ENCODE measurements at places on chromosomes 7 and 10.

GRCh38 chr7:4703532-4703931 is 21.4 kb downstream of the FOXK1 start:
- no peak overlapping the region for H3K27ac ChIP-seq
- no peak for DNase-seq
- no peaks in the 10 kb centered on the region for H3K36me3 ChIP-seq
- peaks cover 14% of the 10 kb centered on the region for H3K27me3 ChIP-seq

GRCh38 chr7:29272057-29272456 is 77.5 kb downstream of the CHN2 start:
- H3K4me3 ChIP-seq, result no peak overlapping the region
- peaks cover 8% of the 10 kb centered on the region for H3K4me1 ChIP-seq
- H3K27ac ChIP-seq, result no peak overlapping the region
- no peaks in the 10 kb centered on the region for H3K27me3 ChIP-seq
- H3K36me3 ChIP-seq, result no peaks in the 10 kb centered on the region

- H3K27ac ChIP-seq, result no peak within 1 kb of the TSS
- DNase-seq, result peak; percentile 27
- H3K36me3 ChIP-seq, result no peaks in the 10 kb centered on the region
These were observed at the start of gene SLC16A12 for GRCh38 chr10:89535171-89536012. Gene SLC16A12 (minus strand): TSS chr10:89535594. CDS start chr10:89462578, 73,016 bp downstream.

GRCh38 chr7:93799750-93800357 is 90.7 kb downstream of the TFPI2 start:
- no peak overlapping the region for H3K27ac ChIP-seq
- no peak for DNase-seq
- no peaks in the 10 kb centered on the region for H3K27me3 ChIP-seq
- H3K4me3 ChIP-seq, result no peak overlapping the region
- no peaks in the 10 kb centered on the region for H3K36me3 ChIP-seq
- no peaks in the 10 kb centered on the region for H3K4me1 ChIP-seq

DNA sequence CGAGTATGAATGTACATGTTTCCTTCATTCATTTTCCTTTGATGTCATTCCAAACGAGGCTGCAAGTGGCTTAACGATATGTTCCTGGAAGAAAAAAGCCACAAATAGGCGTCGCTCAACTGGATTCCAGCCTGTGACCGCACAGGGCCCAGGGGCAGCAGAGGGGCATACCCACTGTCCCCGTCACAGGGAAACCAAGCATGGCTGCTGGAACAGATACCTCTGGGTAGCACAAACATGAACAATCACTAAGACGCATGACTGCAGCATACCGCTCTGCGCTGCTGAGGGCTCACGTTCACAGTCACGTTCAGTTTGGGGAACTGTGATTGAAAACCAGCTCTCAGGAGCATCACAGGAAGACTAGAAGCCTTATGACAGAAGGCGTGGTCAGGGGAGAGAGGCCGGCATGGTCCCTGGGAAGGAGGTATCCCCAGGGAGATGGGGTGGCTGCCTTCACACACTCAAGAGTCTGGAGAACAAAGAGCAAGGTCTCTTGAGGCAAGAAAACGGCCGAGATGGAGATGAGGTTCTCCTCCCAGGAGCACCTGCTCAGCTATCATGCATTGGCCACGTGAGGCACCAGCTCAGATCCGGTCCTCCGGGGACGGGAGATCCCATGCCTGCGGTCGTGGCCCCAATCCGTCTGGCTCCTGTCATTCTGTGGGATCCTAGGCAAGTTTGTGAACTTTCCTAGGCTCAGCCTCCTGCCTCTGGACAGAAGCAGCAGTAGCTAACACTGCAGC is 213.6 kb downstream of the DIP2C start:
- H3K4me1 ChIP-seq, result no peaks in the 10 kb centered on the region
- no peaks in the 10 kb centered on the region for H3K36me3 ChIP-seq
- DNase-seq, result no peak
- H3K27ac ChIP-seq, result no peak overlapping the region

GRCh38 chr7:54880326-54880989 is 121.4 kb upstream of the SEC61G start:
- DNase-seq, result no peak
- H3K4me1 ChIP-seq, result peaks cover 3% of the 10 kb centered on the region
- no peak overlapping the region for H3K27ac ChIP-seq
- no peaks in the 10 kb centered on the region for H3K27me3 ChIP-seq
- H3K36me3 ChIP-seq, result no peaks in the 10 kb centered on the region
- no peak overlapping the region for H3K4me3 ChIP-seq

GRCh38 chr10:77641344-77641743 is 3.7 kb upstream of the KCNMA1 start:
- peaks cover 39% of the 10 kb centered on the region for H3K27me3 ChIP-seq
- H3K4me1 ChIP-seq, result peaks cover 8% of the 10 kb centered on the region
- DNase-seq, result no peak
- H3K36me3 ChIP-seq, result no peaks in the 10 kb centered on the region
- no peak overlapping the region for H3K4me3 ChIP-seq

DNA sequence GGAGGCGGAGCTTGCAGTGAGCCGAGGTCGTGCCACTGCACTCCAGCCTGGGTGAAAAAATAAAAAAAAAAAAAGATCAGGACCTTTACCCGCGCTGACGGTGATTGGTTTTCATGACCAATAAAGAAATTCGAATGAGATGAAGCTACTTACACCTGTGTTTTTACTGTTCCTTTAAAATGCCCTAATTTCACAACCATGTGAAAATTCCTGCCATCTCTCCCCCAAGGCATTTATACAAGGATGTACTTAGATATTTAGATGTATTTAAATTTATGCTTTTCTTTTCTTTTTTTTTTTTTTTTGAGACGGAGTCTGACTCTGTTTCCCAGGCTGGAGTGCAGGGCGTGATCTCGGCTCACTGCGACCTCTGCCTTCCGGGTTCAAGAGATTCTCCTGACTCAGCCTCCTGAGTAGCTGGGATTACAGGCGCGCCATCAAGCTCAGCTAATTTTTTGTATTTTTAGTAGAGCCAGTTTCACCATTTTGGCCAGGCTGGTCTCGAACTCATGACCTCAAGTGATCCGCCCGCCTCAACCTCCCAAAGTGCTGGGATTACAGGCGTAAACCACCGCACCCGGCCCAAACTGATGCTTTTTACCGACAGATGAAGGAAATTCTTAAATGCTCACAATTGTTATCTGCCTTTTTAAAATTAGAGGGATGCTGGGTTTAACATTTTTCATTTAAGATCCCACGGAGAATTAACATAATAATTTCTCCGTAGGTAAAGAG is 3.1 kb upstream of the PHYH start:
- no peaks in the 10 kb centered on the region for H3K36me3 ChIP-seq
- H3K4me1 ChIP-seq, result peaks cover 6% of the 10 kb centered on the region
- no peak overlapping the region for H3K27ac ChIP-seq
- H3K27me3 ChIP-seq, result no peaks in the 10 kb centered on the region

DNA sequence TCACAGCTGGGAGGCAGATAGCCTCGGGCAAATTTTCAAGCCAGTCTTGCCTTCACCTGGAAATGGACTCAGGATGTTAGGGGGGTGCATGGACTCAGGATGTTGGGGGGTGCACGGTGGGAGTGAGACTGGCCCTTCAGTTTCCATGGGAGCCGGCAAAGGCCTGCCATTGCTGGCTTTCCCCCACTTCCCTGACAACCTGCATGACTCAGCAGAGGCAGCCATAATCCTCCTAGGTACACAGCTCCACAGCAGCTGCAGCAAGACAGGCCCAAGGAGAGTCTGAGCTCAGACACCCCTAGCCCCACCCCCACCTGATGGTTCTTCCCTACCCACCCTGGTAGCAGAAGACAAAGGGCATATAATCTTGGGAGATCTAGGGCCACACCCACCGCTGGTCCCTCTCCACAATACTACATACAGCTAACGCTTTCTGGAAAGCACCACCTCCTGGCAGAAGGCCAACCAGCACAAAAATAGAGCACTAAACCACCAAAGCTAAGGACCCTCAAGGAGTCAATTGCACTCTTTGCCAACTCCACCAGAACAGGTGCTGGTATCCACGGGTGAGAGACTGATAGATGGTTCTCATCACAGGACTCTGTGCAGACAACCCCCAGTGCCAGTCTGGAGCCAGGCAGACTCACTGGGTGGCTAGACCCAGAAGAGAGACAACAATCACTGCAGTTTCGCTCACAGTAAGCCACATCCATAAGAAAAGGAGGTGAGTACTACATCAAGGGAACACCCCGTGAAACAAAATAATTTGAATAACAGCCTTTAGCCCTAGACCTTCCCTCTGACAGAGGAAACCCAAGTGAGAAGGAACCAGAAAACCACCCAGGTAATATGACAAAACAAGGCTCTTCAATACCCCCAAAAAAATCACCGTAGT is 18.3 kb downstream of the C7orf25 start:
- DNase-seq, result no peak
- H3K4me3 ChIP-seq, result no peak overlapping the region
- H3K36me3 ChIP-seq, result no peaks in the 10 kb centered on the region
- 0 out of 2 replicates have a peak, but pooled peaks cover 2% of the 10 kb centered on the region for H3K4me1 ChIP-seq
- no peaks in the 10 kb centered on the region for H3K27me3 ChIP-seq
- no peak overlapping the region for H3K27ac ChIP-seq

- DNase-seq, result no peak
- H3K4me3 ChIP-seq, result no peak overlapping the region
- no peaks in the 10 kb centered on the region for H3K27me3 ChIP-seq
These were observed 280.2 kb upstream of the IMMP2L start for GRCh38 chr7:111842491-111842890.

GRCh38 chr10:130171196-130171595 is 35.0 kb downstream of the GLRX3 start:
- H3K36me3 ChIP-seq, result peaks cover 19% of the 10 kb centered on the region
- H3K27me3 ChIP-seq, result no peaks in the 10 kb centered on the region
- H3K27ac ChIP-seq, result no peak overlapping the region
- no peaks in the 10 kb centered on the region for H3K4me1 ChIP-seq
- DNase-seq, result no peak
- H3K4me3 ChIP-seq, result no peak overlapping the region

Data from H1 (cell line).